Fibroblast of skin of right quadriceps (primary cell): ENCODE measurements at places on chromosomes 7 and 10.
A peak's percentile ranks its signal among the peaks of the same experiment; 100 is the strongest.

GRCh38 chr10:131856441-131857094 is 44.2 kb upstream of the PPP2R2D start:
- no peak for DNase-seq

DNA sequence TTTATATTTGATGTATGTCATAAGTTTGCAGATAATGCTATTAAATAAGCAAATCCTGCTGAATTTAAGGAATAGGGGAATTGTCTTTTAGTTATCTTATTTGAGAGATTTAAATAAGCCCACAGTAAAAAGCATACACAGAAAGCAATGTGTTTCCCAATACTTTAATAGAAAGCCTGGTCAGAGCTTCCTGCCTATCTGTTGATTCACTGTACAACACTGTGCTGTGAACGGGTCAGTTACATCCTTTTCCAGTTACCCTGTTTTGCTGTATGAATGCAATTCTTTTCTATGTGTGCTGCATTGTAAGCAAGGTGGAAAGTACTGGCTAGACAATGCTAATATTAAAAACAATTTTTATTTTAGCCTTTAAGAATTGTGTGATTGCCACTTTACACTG is 81.2 kb downstream of the ANKRD7 start:
- DNase-seq, result no peak

DNA sequence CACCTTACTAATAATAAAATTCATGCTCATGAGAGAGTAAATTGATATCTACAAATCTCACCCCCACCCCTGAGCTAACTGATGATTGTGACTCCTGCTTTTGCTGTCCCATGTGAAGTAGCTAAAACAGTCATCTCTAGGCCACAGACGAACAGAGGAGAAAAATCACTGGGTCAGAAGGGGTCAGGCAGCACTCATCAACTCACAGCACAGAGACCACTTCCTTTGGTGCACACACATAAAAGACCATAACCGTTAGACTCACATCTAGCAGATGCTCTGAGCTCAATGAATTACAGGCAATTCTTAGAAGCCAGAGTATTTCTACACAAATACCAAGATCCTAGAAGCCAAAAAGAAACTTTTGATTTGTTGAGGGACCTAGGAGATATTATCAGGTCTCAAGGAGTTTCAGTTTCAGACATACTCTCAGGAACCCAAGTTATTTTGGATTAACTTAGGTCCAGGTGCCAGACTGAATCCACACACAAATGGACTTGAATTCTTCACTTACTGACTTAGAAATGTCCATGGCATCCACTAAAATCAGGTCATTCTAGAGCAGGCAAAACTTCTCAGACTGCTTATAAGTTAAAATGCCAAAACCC is 65.0 kb upstream of the TES start:
- no peak for DNase-seq

DNA sequence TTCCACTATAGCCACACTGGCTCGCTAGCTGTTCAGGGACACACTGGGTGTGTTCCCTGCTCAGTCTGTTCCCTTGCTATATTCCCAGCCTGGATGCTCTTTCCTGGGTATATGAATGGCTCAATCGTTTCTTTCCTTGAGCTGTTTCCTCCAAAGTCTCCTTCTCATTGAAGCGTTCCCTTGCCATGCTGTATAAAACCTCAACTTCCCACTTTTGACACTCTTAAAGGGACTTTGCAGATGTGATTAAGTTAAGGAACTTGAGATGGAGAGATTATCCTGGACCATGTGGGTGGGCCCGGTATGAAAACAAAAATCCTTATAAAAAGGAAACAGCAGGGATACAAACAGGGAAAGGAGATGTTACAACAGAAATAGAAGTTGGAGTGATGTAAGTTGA is 973.1 kb downstream of the LRMDA start:
- DNase-seq, result no peak

DNA sequence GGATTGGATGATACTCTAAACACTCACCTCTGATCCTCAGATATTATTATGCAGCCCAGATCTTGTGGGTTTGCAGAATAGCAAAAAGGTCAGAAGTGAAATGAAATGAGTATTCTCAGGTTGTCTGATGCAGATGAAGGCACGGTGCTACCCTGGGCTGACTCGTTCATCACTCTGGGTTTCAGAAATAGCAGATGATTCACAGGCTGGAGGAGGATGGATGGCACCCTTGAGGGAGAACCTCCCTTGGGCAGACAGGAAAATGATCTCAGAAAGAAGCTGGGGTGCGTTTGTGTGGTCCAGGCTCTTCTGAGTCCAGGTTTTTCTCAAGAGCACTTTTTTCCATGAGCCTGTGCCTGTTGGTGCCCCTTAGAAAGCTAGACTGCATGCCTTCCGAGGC is 515.8 kb upstream of the MKI67 start:
- DNase-seq, result peak; percentile 42
